ENCODE measurements at places on chromosomes 2 and 18.

GRCh38 chr2:68870215-68870614 is 982 bp downstream of the BMP10 start:
- DNase-seq, result no peak

- DNase-seq, result no peak
These were observed 847.0 kb upstream of the CRIM1 start for GRCh38 chr2:35508601-35509000.

- no peak for DNase-seq
These were observed 46.7 kb upstream of the KCNF1 start for GRCh38 chr2:10864861-10865636.

GRCh38 chr18:26926066-26926675 is 60.7 kb upstream of the AQP4 start:
- DNase-seq, result no peak

DNA sequence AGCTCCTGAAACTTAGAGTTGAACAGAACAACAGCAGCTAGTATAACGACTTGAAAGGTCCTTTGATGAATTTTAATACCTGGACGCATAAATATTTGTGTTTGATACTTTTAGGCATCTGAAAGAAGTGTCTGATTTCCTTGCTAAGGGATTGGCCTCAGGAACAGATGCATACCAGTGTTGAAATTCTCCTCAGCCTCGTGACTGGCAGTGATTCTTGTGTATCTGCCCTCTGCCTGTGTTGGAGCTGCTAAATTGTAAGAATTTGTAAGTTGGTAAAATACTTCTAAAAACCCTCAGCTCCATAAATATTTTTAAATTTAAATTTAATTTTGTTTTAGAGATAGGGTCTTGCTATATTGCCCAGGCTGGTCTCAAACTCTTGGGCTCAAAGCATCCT is 22.4 kb upstream of the SCYGR1 start:
- DNase-seq, result no peak

GRCh38 chr18:70376914-70377258 is 88.0 kb downstream of the SOCS6 start:
- no peak for DNase-seq

DNA sequence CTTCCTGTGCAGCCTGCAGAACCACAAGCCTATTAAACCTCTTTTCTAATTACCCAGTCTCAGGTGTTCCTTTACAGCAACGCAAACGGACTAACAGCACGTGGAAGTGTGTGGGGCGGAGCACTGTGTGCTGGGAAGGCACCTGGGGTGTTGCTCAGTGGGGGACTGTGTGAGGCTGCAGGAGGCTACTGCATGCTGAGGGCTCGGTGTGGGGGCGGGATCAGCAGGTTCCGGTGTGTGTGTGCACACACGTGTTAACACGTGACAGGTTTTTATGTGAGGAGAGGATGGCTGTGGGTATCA is 58.9 kb downstream of the ANKMY1 start:
- DNase-seq, result no peak

GRCh38 chr2:137865954-137866540 is 98.2 kb upstream of the HNMT start:
- no peak for DNase-seq

GRCh38 chr2:236512902-236513435 is 56.7 kb upstream of the ACKR3 start:
- DNase-seq, result no peak

Measured in NCI-H1048 (cell line).